ENCODE measurements at places on chromosomes 13 and 19.

DNA sequence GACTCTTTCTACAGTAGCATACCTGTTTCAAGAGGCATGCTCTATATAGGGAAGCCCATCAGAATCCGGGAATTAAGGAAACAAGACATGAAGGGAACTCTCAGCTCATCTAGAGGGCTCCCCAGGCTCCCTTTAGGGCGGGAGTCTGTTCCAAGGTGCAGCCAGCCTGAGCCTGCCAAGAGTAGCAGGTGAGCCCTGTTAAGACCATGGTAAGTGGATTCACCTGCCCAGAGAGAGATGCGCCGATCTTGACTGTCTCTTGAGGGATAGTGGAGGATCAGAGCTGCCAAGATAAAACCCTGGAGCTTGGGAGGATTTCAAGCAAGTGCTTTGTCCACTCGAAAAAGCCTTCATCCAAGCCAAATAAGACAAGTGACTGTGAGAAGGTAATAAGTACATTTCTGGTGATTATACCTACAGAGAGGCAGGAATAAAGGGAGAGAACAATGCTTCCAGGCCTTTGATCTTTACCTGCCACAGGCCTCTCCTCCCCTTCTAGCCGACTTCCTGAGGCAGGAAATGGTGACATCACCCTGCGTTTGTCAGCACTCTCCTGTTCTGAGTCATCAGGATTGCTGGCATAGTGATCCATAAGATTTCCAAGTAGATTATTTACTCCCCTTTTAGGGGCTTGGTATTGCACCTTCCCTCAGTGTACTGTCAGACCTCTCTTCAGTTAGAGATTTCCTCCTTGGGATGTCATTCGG lies 31.5 kb downstream of the KLF5 start:
- DNase-seq = no peak

DNA sequence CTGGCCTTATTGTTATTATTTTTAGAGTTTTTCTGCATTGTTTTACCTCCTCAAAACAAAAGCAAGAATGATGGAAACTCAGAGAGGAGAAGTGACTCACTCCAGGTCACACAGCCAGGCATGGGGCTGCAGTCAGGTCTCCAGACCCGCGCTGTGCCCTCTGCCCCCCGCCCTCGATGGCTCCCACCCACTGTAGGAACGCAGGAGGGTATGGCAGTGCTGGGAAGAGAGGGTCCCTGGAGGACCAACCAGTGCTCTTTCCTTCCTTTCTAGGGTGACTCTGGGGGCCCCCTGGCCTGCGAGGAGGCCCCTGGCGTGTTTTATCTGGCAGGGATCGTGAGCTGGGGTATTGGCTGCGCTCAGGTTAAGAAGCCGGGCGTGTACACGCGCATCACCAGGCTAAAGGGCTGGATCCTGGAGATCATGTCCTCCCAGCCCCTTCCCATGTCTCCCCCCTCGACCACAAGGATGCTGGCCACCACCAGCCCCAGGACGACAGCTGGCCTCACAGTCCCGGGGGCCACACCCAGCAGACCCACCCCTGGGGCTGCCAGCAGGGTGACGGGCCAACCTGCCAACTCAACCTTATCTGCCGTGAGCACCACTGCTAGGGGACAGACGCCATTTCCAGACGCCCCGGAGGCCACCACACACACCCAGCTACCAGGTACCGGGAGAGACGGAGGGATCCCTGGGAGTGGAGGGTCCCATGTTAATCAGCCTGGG lies 5.6 kb downstream of the TIMM13 start:
- no peak for DNase-seq

DNA sequence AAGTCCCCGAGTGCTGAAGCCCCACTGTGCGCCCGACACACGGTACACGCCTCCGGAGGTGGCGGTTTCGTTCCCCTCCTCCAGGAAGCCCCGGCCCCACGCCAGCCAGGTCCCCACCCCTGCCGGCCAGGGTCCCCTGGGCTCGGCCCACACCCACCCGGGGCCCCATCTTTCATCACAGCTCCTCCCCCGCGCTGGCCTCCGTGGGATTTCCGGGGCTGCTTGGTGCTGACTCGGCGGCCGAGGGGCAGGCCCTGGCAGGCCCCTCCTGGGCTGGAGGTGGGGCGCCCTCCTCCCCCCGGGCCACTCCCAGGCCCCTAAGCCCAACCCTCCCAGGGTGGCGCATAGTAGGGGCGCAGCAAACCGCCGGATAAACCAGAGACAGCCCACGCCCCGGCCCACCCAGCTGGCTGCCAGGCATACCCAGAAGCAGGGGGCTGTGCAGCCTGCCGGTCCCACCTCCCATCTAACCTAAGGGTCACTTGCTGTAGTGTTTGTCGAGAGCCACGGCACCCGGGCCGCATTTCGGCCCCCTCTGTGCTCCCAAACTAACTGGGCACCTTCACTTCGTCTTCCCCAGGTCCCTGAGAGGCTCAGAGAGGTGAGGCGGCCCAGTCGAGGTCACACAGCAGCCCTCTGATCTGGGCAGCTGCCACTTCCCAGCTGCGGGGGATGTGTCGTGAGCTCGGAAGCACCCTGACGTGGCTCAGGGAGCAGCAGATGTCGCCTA lies 6.6 kb downstream of the ZBTB7A start:
- peak; percentile 81 for DNase-seq

DNA sequence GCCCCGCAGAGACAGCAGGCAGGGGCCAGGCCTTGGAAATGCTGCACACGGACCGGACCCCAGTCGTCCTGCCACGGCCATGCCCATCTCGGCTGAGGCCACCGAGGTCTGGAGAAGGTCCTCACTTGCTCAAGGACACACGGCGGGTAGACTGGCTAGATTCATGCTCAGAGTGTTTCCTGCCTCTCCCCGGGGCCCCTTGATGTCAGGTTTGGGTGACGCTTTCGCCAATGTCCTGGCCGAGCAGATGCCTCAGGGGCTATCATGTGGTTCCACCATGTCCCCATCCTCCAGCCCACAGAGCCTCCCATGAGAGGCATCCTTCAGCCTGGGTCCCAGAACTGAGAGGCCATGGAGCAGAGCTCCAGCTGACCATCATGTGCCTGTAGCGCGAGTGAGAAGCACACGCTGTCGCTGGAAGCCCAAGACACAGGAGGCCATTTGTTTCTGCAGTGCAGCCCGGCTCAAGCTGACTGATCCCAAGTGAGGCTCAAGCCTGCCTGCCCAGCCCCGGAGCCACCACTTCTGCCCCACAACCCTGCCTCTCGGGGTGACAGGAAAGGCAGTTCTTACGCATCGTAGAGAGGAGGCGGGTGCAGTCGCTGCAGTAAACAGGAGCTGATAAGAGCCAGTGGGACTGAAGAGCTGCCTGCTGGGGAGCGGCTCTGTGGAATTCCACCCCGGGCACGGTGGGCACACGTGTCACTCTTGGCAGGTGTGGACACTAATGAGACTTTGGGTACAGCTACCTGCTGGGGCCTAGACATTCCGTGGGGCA lies 53.9 kb upstream of the GAS6 start:
- DNase-seq = no peak

GRCh38 chr19:1261538-1261797 lies 7.7 kb upstream of the CIRBP start:
- DNase-seq = no peak

DNA sequence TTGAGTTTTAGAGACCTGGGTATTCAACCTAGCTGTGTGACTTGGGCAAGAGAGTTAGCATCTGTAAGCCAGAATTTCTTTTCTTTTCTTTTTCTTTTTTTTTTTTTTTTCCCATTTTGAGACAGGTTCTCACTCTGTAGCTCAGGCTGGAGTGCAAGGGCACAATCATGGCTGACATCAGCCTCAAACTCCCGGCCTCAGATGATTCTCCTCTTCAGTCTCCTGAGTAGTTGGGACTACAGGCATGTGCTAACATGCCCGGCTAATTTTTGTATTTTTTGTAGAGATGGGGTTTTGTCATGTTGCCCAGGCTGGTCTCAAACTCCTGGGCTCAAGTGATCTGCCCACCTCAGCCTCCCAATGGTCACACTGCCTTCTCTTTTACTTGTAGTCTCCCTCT lies 33.0 kb downstream of the ZMYM2 start:
- DNase-seq = no peak

DNA sequence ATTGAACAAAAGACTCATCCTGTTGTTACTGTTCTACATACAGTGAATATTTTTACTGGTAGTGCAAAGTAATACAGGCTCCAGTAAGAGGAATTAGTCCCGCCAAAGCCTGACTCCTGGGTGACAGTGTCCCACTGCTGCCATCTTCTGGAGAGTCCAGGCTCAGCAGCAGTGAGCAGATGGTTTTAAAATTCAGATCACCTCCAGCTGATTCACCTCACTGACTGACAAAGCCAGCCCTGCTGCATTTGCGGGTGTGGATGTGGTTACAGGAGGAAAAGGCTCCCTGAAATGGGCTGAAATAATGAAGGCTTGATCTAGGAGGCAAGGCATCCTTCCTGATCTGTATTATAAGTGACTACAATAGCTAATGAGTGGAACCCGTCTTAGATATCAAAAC lies 18.3 kb downstream of the PABPC3 start:
- peak; percentile 61 for DNase-seq

GRCh38 chr19:5108123-5108596 lies 139.2 kb downstream of the KDM4B start:
- DNase-seq = no peak

DNA sequence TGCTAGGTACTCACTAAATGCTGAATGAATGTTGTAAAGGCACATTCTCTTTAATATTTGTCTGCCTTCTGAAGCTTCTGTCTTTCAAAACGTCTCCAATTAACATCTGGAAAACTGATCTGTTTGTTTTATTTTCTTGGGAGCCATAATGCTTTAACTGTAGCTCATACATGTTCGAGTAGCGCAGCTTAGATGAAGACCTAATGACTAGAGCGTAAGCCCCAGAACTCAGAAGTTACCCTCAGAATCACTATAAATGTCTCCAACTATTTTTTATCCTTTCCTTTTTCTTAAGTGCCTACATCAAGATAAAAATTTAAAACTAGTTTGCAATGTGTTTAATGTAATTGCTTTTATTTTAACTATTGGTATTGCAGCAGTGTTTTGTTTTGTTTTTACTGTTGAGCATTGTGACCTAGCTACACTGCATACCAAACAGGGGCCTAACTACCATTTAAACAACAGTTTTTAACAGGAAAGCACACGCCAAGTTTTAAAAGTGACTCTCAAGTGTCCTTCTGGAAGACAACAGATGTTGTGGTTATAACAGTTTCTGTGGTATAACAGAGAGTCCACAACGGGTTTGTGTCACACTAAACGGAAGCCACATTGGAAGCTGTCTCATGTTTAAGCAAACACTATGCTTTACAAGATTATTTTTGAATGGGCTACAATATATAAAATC lies 42.0 kb downstream of the MRPL57 start:
- no peak for DNase-seq

DNA sequence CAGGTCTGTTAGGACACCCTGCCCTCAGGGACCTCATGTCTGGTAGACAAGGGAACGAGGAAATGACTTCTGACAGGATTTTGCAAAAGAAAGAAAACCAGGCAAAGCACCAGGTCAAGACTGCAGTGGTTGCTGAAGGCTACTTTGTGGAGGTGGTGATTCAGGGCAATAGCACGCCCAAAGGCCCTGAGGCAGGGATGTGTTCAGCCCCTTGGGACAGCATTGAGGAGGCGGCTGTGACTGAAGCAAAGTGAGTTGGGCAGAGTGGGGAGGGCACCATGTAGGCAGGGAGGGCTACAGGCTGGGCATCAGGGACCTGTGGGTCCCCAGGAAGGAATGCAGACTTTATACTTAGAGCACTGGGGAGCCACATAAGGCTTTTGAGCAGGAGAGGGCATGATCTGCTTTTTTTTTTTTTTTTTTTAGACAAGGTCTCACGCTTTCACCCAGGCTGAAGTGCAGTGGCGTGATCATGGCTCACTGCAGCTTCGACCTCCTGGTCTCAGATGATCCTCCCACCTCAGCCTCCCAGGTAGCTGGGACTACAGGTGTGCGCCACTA lies 10.8 kb upstream of the HOMER3 start:
- no peak for DNase-seq

DNA sequence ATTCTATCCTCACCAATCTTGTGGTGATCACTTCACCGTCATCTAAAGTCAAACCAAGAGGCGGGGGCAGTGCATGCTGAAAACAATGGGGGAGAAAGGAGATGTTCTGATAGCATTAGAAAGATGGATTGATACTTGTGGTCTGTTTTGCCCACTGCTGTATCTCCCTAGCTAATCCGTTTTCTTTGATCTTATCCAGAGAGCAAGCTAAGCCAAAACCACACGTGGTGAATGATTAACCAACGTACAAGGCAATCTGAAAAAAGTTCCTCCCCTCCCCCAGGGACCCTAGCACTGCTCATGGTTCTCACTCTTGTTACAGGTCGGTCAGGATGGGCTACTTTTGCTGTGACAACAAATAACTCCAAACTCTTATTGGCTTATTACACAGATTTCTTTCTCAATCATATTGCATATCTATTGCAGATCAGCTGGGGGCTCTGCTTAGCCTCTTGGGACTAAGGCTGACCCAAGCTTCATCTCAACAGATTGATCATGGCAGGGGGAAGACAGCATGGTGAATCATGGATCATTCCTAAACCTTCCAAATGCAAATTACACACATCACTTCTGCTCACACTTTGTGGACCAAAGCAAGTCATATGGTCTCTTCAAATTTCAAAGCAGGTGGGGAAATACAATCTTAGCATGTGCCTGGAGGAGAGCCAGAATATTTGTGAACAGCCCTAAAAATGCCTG lies 11.9 kb upstream of the C13orf42 start:
- no peak for DNase-seq

GRCh38 chr13:71291842-71292146 lies 575.2 kb downstream of the DACH1 start:
- DNase-seq = no peak

DNA sequence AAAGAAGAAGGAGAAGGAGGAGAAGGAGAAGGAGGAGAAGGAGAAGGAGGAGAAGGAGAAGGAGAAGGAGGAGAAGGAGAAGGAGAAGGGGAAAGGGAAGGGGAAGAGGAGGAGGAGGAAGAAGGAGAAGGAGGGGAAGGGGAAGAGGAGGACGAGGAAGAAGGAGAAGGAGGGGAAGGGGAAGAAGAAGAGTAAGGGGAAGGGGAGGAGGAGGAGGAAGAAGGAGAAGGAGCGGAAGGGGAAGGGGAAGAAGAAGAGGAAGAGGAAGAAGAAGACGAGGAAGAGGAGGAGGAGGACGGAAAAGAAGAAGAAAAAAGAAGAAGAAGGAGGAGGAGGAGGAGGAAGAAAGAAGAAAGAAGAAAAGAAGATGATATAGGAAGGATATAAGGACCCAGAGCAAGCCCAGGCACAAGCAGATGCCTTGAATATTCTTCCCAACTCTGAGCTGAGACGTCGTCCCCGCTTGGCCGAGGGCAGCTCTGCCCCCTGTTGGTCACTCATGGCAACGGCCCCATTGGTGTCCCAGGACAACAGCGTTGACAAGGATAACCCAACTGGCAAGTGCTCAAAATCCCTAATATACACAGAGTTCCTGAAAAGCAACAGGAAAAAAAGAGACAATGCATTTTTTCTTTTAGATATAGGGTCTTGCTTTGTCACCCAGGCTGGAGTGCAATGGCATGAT lies 30.6 kb upstream of the IGSF23 start:
- peak; percentile 49 for DNase-seq

DNA sequence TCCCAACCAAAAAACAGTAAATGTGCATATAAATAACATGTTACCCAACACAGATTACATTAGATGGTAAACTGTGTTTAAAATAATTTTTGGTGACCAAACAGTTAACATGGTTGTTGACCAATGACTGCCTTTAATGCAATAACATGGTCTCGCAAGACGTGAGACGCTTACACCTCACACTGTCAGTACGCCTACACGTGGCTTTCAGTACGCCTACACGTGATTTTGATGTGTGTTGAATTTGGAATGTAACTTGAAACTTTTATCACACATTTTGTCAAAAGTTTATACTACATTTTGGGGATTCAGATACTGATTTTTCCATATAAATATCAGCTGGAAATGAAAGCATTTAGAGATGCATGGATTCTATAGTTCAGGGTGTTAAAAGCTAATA lies 32.0 kb downstream of the SLC7A9 start:
- DNase-seq = no peak

- DNase-seq = no peak
Observed at GRCh38 chr19:32200312-32201038, 144.9 kb upstream of the ZNF507 start.
